ENCODE measurements at places on chromosomes 3 and 15. TPM values are rescaled to one million over a fixed set of nuclear protein-coding genes. Genes with fewer than 3 reads are reported as not detected.
A peak's percentile ranks its signal among the peaks of the same experiment; 100 is the strongest.

GRCh38 chr15:52021892-52022540, 3.0 kb downstream of the MAPK6 start:
- DNase-seq = no peak

GRCh38 chr3:24310887-24311286, 183.8 kb downstream of the THRB start:
- no peak for DNase-seq

DNA sequence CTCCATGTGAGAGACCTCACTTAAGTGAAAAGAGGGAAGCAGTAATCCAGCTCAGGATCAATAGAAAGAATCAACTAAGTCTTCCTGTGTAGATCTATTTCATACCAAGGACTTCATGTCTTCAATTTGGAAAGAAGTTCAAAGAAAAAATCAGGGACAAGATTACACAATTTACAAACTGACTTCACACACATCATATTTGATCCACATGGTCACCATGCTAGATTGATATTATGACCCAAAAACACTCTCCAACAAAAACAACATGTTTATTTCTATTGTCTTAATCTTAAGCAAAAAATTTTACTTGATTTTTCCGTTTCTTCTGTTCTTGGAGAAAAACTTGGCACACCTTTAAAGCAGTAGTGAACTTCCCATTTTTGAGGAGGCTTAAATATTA, 76.3 kb downstream of the THBS1 start:
- DNase-seq = no peak

DNA sequence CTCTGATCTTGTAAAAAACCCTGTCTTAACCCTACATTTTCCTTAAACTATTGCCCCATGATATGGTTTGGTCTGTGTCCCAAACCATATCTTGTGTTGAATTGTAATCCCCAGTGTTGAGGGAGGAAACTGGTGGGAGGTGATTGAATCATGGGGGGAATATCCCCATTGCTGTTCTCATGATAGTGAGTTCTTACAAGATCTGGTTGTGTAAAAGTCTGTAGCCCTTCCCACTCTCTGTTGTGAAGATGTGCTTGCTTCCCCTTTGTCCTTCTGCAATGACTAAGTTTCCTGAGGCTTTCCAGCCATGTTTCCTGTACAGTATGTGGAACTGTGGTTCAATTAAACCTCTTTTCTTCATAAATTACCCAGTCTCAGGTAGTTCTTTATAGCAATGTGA, 881.4 kb downstream of the DIPK2A start:
- DNase-seq = no peak

GRCh38 chr15:69991551-69991980, 106.2 kb downstream of the TLE3 start:
- DNase-seq = peak; percentile 70

GRCh38 chr3:65443739-65444446, 594.8 kb downstream of the MAGI1 start:
- DNase-seq = no peak

DNA sequence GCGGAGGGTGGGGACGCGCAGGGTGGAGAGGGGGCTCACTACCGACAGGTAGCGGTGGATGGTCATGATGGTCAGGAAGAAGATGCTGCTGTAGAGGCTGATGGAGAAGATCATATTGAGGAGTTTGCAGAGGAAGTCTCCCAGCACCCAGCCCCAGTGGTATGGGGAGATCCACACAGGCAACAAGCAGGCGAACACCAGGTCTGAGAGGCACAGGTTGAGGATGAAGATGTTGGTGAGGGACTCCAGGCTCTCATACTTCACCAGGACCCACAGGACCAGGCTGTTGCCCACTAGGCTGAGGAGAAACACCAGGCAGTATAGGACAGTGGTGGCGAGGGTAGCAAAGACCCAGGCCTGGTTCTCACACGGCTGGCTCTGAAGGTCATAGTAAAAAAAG, 5.8 kb downstream of the XCR1 start:
- DNase-seq = no peak

The FAM107A gene
- total RNA-seq = 0.07 TPM

GRCh38 chr3:37742574-37743212, 119.0 kb upstream of the CTDSPL start:
- no peak for DNase-seq

The THBS1 gene
- total RNA-seq = 10.1 TPM

DNA sequence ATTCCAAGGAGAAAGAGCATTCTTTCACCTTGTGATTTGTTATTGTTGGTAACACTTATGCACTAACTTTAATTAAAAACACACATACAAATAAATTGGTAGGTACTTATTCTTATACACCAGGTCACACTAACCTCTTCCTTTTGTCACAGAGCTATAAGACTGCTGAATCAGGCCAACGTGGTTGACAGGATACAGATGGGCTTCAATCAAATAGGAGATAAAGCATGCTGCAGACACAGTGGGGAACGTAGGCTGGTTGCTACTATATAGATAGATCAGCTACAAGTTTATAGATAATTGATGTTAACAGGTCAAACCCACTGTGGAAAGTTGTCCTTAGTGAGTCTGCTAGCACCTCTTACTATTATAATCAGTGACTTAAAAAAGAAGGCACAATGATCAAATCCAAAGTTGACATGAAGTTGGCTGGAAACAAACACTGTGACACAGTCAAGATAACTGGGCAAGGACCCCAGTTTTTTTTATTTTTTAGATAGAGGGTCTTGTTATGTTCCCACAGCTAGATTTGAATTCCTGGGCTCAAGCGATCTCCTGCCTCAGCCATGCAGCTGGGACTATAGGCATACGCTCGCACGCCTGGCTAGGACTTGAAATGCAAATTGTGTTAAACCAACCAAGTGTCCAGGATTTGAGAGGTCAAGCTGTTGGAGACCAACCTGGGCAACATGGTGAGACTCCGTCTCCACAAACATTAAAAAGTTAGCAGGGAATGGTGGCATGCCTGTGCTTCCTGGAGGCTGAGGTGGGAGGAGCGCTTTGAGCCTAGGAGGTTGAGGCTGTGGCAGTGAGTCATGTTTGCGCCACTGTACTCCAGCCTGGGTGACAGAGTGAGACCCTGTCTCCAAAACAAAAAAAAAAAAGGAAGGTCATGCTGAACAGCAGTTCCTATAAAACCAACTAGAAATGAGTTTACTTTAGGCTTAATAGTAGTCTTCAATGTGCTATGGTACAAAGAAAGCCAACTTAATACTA, 97.9 kb upstream of the MEX3B start:
- no peak for DNase-seq

GRCh38 chr15:66542896-66543295, 22.9 kb downstream of the LCTL start:
- DNase-seq = no peak

DNA sequence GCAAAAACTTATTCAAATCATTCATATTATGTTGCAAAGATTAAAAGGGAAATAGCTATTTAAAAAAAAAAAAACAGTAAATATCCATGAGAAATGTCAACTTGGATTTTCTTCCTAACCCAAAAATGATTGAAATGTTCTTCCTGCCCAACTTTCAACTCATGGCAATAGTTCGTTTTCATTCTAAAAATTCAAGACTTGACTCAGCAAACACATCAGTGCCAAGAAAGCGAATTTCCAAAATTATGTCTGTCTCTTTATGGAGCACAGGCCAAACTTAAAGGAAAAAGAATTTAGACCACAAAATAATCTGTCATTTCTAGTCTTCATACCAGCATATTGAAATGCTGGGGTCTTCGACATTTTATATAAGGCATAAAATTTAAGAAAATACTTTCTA, 63.7 kb downstream of the MAGI1 start:
- no peak for DNase-seq

DNA sequence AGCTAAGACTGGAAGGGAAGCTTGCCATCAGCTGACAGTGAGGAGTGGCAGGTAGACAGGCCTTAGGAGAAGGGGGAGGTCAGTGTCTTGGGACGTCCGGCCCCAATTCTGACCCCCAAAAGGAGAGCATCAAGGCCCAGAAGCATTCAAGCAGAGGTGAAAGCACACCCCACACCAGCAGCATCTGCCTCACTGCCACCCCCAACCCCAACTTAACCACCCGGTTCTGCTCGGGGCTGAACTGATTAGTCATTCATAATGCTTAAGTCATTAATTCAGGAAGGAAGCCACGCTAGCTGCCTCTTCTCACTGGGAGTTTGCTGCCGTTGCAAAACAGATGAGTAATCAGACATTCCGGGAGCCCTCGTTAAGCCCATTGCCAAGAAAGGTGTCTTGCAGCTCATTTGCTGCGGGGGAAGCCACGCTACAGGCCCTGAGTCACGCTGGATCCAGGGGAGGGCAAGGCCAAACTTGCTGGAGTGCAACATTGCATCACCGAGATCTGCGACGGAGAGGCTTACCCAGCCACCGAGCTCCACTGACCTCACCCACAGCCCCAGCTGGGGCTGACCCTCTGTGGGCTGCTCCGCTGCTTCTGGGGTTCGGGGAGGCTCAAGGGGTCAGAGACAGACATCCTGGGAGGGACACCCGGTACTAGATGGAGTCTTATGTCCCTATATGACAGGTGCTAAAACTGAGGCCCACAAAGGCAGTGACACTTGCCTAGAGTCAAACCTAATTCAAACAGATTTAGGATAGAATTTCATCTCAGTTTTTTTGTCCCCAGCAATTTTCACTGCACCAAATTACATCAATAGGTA, 46.4 kb upstream of the HES1 start:
- DNase-seq = peak; percentile 77

DNA sequence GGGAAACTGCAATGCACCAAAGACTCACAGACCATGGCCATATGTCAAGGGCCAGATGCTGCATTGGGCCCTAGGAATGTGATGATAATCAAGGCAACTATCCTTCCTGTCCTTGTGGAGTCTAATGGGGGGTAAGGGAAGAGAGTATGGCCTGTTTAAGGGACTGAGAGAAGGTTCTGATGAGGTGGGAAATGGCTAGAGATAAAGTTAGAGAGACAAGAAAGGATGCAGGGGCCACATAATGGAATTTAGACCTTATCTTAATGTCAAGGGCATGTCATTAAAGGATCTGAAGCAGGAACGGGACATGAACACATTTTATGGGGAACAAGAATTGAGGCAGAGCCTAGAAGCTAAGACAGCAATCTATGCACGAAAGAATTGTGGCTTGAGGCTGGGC, 30.0 kb upstream of the ABHD17C start:
- no peak for DNase-seq

The KNG1 gene
- not detected for total RNA-seq

- DNase-seq = peak; percentile 67
Measured at GRCh38 chr3:42025370-42026138, 63.7 kb upstream of the ULK4 start.

DNA sequence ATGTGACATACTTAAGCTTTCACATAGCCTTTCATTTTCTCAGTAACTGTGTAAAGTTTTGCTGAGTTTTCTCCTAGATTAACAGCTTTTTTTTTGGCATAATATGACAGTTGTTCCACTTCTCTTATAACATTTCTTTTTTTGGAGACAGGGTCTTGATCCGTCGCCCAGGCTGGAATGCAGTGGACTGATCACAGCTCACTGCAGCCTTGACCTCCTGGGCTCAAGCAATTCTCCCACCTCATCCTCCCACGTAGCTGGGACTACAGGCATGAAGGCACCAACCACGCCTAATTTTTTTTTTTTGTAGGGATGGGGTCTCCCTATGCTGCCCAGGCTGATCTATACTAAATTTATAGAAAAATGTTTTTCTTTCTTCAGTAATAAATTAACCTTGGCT, 30.1 kb downstream of the DLG1 start:
- no peak for DNase-seq

- DNase-seq = no peak
Measured at GRCh38 chr3:18790384-18790783, 357.9 kb upstream of the KCNH8 start.

- DNase-seq = peak; percentile 97
Measured at GRCh38 chr3:183825456-183826161, at the start of gene MAP6D1. TSS of gene MAP6D1 (minus strand) at chr3:183825577. CDS start at chr3:183825547, 30 bp downstream.

GRCh38 chr3:197226179-197226578, 72.2 kb downstream of the DLG1 start:
- DNase-seq = no peak

GRCh38 chr3:81545572-81545971, 215.9 kb downstream of the GBE1 start:
- DNase-seq = no peak

GRCh38 chr3:189838291-189838690, 207.1 kb downstream of the TP63 start:
- no peak for DNase-seq

- no peak for DNase-seq
Measured at GRCh38 chr3:118811236-118811732, 223.4 kb downstream of the IGSF11 start.

DNA sequence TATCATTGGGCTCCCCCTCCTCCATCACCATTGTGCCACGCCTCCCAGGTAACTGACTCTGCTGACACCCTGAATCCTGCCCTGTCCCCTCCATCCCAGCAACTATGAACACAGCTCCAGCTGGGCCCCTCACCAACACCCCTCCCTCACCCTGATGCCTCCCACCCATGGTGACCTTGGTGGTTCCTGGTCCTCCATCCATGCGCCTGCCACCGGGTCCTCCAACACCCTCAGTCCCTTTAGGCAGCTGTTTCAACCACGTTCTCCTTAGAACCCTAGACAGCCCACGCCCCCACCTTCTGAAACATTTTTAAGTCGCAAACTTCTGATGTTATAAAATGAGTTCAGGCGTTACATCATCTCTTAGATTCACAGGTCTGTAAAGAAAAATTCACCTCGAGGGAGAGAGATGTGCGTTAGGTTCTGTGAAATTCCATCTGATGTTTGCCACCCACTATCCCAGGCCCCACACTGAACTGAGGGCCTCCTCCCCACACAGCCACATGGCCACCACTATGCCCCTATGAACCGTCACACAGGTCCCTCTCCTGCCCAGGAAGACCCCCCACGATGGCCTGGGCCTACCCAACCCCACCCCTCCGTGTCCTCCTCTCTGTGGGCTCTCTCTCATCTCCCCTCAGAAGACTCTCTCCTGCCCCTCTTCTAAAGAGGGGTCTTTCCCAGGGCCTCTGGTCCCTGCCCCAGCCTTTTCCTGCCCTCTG, 29.8 kb downstream of the PCSK6 start:
- no peak for DNase-seq

The SCG3 gene
- 19.0 TPM for total RNA-seq

DNA sequence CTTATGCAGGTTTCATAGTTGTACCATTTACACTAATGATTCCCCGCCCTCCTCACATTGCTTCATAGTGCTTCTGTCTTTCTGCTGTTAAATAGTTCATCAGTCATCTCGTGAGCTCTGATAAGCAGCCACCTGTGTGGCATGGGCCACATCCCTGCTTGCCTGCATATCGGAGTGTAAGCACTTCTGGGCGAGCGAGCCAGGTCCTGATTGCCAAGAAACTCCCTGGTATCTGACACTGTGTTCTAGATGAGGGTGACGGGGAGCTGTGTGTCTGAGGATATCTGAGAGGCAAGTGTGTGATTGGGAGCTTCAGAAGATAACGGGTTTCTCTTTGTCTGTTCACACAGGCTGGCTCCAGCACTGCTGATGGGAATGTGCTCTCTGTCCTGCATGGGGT, 130.6 kb downstream of the LRIG1 start:
- no peak for DNase-seq

The KLHL40 gene
- total RNA-seq = not detected

Measured in H7 (cell line).